ENCODE measurements at places on chromosomes 12 and 14. TPM values are rescaled to one million over a fixed set of nuclear protein-coding genes. Genes with fewer than 3 reads are reported as not detected.

BCL11B gene
- total RNA-seq: not detected

CDK2 gene
- 93.8 TPM for total RNA-seq

SSTR1 gene
- total RNA-seq: 0.50 TPM

DNA sequence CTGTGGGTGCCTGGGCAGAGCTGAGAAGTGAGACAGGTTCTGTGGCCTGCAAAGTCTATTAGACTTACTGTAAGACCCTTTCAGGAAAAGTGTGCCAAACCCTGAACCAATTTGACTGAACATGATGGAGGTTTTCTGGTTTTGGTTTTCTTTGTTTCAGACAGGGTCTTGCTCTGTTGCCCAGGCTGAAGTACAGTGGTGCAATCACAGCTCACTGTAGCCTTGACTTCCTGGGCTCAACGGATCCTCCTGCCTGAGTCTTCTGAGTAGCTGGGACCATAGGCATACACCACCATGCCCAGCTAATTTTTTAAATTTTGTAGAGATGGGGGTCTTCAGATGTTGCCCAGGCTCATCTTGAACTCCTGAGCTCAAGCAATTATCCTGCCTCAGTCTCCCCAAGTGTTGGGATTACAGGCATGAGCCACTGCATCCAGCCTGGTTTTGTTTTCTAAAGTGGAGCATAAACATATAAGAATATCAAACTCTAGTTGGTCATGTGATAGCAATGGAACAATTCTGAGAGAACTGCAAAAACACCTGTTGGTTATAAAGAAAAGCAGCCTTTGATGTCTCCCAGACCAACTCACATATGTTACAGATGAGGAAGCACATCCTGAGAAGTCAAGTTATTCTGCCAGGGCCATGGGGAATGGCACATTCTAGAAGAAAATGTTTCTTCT is 166.9 kb downstream of the FOXN3 start:
- peaks cover 7% of the 10 kb centered on the region for H3K27me3 ChIP-seq
- no peaks in the 10 kb centered on the region for H3K36me3 ChIP-seq
- no peak overlapping the region for H3K4me3 ChIP-seq
- no peaks in the 10 kb centered on the region for H3K4me1 ChIP-seq

- H3K4me3 ChIP-seq: no peak overlapping the region
- peaks cover 27% of the 10 kb centered on the region for H3K36me3 ChIP-seq
Measured at GRCh38 chr12:9662488-9662887, 7.0 kb upstream of the CLEC2D start.

- no peaks in the 10 kb centered on the region for H3K36me3 ChIP-seq
- H3K4me1 ChIP-seq: no peaks in the 10 kb centered on the region
- H3K27me3 ChIP-seq: peaks cover 33% of the 10 kb centered on the region
- H3K4me3 ChIP-seq: no peak overlapping the region
- no peak for DNase-seq
Measured at GRCh38 chr12:118521036-118521370, 144.6 kb downstream of the SUDS3 start.

Data from PC-9 (cell line).